Stimulated activated CD4-positive, alpha-beta T cell treated with anti-CD3 and anti-CD28 coated beads, TNF-alpha, amount 100 ng/mL, for 1 hour (primary cell): ENCODE measurements at places on chromosomes 11 and 22.
A peak's percentile ranks its signal among the peaks of the same experiment; 100 is the strongest.

GRCh38 chr22:37185646-37186227 is 2.3 kb downstream of the C1QTNF6 start:
- no peak for DNase-seq

DNA sequence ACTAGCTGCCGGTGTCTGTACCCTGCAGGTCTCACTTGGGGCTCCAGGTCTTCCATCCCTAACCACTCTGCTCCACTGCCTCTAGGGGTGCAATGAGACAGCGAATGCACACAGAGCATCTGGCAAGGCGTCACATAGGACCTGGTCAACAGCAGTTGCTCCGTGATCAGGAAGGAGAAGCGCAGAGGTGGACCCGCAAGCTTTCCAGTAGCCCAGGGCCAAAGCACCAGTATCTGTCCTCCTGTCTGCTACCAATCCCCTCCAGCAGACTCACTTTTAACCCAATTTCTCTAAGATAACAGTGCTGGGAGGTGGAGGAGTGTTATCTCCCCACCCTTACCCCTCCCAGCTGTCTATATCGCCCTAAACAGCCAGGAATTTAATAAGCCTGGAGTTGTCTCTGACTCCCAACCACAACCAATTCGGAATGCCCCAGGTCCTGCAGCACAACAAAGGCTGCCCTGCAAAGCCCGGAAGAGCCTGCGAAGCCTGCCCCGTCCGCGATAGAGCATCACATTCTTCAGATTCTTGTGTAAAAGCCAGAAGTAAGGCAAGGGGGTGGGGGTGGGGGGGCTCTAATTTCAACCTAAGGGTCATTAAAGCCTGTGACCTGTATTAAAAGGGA is 19.3 kb downstream of the MYH9 start:
- no peak for DNase-seq

GRCh38 chr22:37462983-37463382 is 23.2 kb downstream of the MFNG start:
- no peak for DNase-seq

DNA sequence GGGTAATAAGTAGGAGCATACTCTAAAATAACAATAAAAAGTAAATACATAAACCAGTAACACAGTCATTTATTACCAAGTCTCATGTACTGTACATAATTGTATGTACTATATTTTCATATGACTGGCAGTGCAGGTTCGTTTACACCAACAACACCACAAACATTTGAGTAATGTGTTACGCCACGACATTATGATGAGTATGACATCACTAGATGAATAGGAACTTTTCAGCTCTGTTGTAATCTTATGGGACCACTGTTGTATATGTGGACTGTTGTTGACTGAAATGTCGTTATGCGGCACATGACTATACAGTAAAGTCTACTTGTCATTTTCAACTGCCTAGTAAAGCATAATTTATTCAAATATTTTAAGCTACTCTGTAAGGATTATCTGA is 18.6 kb downstream of the KIF18A start:
- DNase-seq = no peak

- no peak for DNase-seq
Measured at GRCh38 chr22:30614879-30615278, 7.9 kb downstream of the TCN2 start.

DNA sequence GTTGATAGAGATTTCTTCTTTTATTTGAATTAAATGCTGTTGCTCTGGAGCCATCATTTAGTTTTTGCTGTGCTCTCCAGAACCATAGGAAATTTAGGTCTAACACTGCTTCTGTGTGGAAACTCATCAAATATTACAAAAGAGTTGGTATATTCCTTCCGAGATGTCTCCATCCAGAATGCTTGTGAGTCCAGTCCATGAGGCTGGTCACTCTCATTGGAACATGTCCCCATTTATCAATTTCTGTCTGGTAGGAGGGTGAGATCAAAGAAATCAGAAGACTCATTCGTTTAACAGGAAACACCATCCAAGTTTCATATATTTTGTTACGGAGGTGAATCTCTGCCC is 52.4 kb upstream of the LMO2 start:
- DNase-seq = no peak

DNA sequence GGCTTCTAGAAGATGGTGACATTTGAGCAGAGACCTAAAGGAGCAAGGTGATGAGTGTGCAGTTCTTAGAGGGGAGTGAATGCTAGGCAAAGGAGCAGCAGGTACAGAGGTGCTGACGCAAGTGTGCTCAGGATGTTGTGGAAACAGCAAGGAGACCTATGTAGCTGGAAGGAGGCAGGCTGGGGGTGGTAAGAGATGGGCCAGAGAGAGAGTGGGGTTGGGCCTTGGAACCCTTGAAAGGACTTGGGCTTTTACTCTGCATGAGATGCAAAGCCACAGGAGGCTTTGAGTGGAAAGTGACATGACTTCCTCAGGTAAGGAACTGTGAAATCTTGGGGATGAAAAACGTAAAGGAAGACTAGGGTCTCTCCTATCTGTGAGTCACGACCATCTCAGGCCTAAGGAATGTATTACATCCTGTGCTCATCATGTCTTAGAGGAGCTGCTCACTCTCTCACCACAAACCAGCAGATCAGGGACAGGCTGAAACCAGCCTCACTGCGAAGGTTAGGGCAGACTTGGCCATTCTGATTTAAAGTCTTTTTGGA is 65.4 kb downstream of the MICAL2 start:
- no peak for DNase-seq

- DNase-seq = no peak
Measured at GRCh38 chr11:75024764-75025211, 36.1 kb downstream of the NEU3 start.

- no peak for DNase-seq
Measured at GRCh38 chr11:72179049-72179803, 12.7 kb upstream of the FOLR1 start.

- peak; percentile 84 for DNase-seq
Measured at GRCh38 chr22:37817705-37818408, 5.3 kb upstream of the GALR3 start.

GRCh38 chr22:40727964-40728615 is 48.8 kb downstream of the MCHR1 start:
- DNase-seq = no peak
